ENCODE measurements at places on chromosomes 7 and 10. TPM values are rescaled to one million over a fixed set of nuclear protein-coding genes. Genes with fewer than 3 reads are reported as not detected.
A peak's percentile ranks its signal among the peaks of the same experiment; 100 is the strongest.

DNA sequence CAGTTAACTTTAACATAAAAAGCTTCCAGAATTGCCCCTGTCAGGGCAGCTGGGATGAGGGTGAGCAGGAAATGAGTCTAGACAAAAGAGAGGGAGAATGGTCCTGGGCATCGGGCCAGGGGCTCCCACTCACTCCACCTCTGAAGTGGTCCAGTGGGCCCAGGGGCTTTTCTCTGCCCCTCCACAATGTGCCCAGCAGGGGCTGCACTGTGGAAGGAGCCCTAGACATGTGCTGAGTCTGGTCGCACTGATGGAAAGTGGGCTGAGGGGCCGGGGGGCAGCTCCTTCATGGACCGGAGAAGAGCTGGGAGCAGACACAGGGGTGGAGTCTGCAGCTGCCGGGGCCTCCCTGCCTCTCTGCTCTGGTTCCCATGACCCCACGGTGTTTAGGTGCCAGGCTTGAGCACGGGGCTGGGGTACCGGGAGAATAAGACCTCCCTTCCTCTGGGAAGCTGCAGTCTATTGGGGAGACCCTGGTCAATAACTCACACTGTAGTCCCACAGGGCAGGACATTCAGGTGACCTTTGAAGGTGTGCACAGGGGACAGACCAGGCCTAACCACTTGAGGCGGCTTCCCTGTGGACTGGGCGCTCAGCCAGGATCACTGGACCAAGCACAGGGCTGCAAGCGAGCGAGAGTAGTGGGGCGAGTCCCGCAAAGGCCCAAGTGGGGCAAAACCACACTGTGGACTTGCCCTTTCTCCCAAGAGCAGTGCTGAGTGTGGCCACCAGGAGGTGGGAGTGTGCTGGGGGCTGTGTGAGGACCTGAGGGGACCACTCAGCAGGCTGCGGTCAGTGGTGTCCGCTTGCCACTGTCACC lies 6.1 kb downstream of the ADCY1 start:
- peak; percentile 54 for DNase-seq

The AOC1 gene
- total RNA-seq = 0.17 TPM

The GALNT17 gene
- total RNA-seq = 57.9 TPM

DNA sequence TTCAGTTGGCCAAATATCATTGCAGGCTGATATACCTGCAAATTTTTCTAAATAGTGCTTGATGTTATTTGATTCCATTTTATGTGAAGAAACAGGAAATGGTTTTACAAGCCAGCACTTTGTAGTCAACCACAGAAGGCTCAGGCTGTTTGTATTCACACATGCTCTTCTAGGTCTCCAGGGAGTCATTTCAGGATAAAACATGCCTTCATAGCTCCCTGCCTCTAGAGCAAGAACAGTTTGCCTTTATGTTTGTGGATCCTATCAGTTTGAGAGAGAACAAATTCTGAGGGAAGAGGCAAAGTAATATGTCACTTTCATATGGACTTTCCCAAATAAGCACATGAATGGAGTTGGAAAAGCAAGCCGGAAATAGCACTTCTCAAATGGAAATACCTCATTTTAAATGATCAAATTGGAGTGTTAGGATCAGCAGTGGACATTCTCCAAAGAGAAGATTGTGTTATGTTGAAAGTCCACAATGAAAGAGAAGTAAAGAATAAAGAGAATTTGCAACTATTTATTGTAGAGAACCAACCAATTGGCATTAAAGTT lies 277.6 kb downstream of the KCND2 start:
- DNase-seq = no peak

The SP8 gene
- not detected for total RNA-seq

- no peak for DNase-seq
Measured at GRCh38 chr7:115135146-115135545, 213.3 kb downstream of the MDFIC start.
